Astrocyte of the cerebellum (primary cell): ENCODE measurements at places on chromosomes 7 and 10.

DNA sequence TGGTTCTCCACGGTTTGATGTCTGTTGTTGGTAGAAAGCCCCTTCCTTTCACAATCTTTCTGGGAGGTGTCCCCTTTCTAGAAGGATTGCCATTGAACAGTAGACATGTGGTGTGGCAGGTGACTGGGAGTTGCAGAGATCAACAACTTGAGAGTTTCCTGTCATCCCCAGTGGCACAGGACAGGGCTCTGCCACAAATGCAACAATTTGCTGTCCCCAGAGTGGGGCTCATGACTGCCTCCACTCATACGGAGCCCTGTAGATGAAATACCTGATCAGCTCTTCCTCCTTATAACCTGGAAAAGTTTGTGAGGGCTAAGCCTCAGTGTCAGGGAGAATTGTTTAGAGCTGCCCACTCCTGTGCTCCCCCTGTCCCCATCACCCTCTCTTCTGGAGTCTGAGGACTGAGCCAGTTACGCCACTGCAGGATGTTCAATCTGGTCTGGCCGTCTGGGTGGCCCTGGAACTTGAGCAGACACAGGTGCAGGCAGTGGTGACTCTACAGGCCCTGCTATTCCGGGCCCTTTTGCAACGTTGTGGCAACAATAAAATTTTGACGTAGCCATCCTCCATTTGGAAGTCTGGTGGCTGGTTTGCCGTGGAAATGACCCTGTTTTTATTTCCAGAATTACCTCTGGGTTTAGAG is 6.5 kb downstream of the DBNL start:
- no peak for DNase-seq

- no peak for DNase-seq
Measured at GRCh38 chr7:44112997-44113763, 9.0 kb downstream of the AEBP1 start.

- DNase-seq: no peak
Measured at GRCh38 chr7:85570898-85571297, 384.0 kb upstream of the SEMA3D start.

GRCh38 chr7:71495828-71496227 is 363.9 kb downstream of the GALNT17 start:
- no peak for DNase-seq

DNA sequence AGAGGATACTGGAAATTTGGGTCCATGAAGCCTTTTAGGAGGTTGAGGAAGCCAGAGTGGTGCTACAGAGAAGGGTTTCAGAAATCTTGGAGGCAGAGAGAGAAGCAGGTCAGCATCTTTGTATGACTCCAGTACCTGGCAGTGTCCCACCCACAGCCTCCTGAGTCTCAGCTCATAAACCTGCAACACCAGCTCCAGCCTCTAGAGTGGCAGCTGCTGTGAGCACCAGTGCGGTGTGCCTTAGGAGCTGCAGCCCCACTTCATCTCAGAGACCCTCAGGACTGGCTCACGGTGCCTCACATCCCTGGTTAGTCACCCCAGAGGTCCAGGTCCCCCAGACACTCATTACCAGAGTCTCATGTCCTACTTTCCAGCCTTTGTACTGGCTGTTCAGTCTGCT is 84.8 kb upstream of the PRKAR2B start:
- DNase-seq: no peak

GRCh38 chr7:141911391-141911790 is 4.8 kb upstream of the OR9A4 start:
- no peak for DNase-seq

- no peak for DNase-seq
Measured at GRCh38 chr10:49559476-49559875, 20.6 kb upstream of the ERCC6 start.

GRCh38 chr10:72610466-72610865 is 15.4 kb downstream of the MICU1 start:
- no peak for DNase-seq

DNA sequence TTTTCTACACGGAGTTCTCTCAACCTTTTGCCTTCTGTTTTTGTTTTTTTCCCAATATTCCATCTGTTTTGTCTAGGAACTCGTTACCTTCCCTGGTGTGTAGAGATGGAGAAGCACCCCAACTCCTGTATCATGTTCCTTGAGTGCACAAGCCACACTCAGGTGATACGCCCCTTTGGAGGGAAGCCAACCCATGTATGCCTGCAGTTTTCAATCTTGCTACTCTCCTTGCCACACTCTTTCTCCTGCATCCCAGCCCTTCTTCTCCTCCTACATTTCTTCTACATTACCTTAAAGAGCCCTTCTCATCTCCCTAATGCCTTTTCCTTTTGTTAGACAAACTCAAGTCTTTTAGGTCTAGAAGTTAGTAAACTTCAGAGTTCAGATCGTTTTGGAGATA is 10.2 kb upstream of the SP4 start:
- DNase-seq: no peak

DNA sequence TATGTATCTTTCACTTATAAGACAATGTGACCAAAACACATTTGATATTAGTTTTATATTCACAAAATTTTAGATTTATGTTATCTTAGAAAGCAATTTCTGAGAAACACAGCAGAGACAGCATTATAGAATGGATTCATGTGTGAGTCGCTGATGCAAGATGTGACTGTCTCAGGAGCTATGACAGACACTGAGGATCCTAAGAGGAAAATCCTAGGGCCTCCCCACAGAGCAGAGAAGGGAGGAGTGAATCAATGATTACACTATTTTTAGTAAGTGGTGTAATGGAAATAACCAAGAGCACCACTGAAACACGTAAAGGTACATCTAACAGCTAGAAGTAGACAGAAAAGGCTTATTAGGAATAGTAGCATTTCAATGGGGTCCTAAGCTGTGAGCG is 204.0 kb upstream of the PTN start:
- DNase-seq: no peak

GRCh38 chr7:151769188-151769821 is 107.6 kb downstream of the PRKAG2 start:
- DNase-seq: no peak

DNA sequence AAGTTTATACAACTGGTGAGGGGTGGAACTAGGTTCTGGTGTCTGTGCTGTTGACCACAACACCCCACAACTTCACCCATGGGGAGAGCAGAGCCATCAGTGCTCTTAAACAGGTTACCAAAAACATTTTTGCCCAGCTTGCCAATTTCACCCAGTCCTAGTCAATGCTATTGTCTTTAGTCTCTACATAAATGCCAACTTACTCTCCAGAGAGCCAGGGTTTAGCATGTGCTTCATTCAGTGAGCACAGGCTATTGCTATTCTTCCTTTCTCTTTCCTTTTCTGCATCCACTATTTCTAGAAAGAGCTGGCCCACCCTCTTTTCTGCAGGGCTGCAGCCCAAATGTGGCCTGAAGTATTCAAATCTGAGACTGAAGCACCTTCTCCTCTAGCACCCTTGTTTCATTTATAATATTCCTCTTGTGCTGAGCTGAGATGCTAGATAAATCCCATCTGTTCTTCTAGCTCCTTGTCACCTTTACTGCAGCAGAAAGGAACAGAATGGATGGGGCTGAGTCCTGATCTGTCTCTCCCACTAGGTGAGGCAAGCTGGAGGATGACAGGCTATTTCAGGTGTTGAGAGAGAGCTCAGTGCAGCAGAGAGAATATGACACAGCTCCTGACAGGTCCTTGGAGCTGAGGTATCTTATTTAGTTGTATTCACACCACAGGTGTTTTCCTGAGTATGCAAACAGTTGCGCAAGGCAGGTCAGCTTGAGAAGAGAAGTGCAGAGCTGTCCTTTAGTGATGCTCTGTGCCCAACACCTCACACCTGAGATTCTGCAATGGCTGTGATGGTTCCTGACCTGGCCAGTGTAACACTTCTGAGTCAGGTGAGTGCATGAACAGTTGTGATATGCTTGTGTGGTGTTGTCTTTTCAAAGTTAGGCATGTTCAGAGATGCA is 819.2 kb downstream of the CCSER2 start:
- no peak for DNase-seq

DNA sequence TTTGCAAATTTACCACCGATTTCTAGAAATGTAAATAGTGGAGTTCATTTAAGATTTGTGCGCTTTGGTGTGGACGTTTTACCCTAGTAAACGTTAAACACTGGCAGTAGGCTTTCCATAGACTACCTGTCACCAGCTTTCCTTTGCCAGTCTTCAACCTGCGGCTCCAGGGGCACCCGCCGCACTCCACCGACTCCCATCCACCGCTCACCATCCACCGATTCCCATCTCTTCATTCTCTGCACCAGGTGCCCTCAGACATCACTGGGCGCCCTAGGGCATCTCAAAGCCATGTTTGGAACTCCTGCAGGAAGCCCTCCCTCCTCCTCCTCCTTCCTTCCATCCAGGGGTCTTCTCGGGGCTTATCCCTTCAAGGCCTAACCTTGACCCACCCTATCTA is 1.4 kb upstream of the AP5Z1 start:
- no peak for DNase-seq

- DNase-seq: no peak
Measured at GRCh38 chr10:69248117-69248730, 28.1 kb downstream of the HKDC1 start.

- no peak for DNase-seq
Measured at GRCh38 chr10:48503293-48503911, 101.5 kb downstream of the ARHGAP22 start.

- peak; percentile 41 for DNase-seq
Measured at GRCh38 chr10:127148933-127149220, 47.5 kb downstream of the INSYN2A start.

GRCh38 chr10:70378122-70378521 is 4.3 kb downstream of the LRRC20 start:
- DNase-seq: peak; percentile 57

GRCh38 chr7:131218727-131219128 is 108.9 kb upstream of the MKLN1 start:
- no peak for DNase-seq

DNA sequence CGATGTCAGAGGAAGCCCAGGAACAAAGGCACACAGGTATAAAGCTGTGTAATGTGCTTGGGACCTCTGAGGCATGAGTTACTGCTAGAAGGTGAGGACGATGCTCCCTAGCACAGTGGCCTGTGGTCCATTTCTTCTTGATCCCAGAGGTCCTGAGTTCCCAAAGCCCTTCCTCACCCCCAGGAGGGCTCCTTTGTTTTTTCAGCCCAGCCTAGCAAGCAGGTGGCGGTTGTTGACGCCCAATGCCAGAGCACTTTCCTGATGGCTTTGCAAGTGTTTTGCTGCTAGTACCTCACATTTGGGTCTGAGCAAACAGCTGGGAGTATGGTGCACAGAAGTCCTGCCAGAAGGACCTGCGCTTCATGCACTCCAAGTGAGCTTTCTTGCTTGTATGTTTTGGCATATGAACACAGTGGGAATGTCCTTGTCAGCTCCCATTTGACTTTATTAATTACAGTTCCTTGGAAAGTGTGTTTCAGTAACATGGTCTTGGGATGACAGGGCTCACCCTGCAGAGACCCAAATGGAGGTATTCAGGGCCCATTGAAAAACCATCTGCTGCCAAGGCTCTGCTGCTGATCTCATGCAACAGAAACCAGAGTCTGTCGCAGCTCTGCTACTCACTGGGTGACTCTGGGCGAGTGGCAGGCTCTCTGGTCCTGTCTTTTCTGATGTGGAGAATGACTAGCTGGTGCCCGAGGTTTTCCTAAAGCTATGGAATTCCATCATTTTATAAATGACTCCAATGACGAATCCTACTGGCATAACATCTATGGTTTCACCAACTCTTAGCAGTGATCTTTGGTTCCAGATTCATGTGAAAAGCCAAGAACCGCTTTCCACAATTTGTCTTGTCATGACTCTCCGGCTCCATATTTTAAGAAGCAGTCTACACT is 134.9 kb downstream of the ARID5B start:
- no peak for DNase-seq

DNA sequence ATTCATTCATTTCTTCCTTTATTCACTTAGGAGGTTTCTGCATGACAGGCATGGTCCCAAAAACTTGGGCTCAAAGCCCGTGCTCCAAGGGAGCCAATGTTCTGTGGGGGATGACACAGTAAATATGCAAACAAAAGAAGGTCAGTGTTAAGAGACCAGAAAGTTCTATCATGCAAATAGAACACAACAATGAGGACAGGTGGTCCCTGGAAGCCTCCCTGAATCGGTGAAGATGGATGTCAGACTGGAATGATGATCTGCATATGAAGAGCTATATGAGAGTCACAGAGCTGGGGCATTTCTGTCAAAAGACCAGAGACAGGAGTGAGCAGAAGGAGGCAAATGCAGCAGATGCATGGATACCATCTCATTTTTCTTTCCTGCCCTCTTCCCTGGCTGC is 129.0 kb downstream of the ABCA13 start:
- no peak for DNase-seq

DNA sequence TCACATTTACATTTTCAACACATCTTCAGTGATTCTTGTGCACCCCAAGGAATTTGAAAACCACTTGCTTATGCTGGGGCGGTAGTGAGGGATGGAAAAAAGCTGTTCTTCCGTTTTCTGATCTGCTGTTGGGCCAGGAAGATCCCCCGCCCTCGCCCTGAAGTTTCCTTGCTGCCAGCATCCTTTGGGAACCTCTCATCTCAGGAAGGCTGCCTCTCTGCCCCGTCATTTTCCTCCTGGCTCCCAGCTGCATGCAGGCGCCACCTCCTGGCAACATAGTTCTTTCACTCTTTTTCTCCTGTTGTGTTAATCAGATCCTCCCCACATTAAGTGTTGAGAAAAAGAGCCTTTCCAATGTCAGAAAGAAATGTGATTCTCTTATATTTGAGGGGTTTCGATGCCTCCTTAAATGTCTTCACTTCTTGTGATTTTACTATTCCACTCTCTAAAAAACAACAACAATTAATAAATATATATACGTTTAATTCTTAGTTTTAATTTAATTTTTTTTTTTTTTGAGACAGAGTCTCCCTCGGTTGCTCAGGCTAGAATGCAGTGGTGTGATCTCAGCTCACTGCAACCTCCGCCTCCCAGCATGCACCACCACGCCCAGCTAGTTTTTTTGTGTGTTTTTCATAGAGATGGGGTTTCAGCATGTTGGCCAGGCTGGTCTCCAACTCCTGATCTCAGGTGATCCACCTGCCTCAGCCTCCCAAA is 122.9 kb downstream of the RALA start:
- DNase-seq: peak; percentile 70

DNA sequence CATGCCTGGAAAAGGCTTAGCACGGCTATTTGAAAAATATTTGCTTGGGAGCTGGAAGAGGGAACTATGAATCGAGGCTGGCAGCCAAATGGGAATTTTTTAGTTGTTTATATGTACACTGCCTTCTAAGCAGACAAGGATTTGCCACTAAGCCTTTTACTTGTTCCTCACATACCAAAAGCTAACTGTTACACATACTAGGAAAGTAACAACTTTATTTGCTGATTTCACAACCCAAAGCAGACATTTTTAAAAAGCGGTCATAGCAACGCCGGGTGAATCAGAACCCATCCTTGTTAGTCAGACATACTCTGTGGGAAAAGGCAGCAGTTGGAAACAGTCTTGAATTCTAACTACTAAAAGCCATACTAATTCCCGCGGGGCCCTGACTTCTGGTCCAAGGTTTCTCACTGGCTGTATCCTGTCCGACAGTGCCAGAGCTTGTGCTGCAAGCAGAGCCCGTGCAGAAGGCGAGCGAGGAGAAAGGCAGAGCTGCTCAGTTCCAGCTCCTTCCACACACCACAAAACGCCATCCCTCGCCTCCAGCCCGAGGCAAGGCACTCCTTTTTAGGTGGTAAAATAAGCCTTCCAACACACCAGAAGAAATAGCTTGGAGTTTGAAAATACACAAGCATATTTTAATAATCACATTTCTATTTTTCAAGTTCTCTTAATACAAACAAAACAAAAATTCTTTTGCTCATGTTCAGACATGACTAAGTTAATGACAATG is 89.2 kb downstream of the RNF216 start:
- DNase-seq: peak; percentile 91

- DNase-seq: peak; percentile 99
Measured at GRCh38 chr10:17512341-17513001, 58.1 kb upstream of the ST8SIA6 start.
